ENCODE measurements at places on chromosomes 16 and 17.

GRCh38 chr16:50603206-50604064 is 55.2 kb downstream of the NKD1 start:
- DNase-seq, result no peak

- no peak for DNase-seq
Measured at GRCh38 chr17:35986643-35987042, at the start of gene CCL14. Gene CCL14, minus strand, starts transcription at chr17:35986729. Its CDS starts 80 bp downstream, at chr17:35986649.

- no peak for DNase-seq
Measured at GRCh38 chr17:20234276-20234675, 225.1 kb downstream of the SPECC1 start.

DNA sequence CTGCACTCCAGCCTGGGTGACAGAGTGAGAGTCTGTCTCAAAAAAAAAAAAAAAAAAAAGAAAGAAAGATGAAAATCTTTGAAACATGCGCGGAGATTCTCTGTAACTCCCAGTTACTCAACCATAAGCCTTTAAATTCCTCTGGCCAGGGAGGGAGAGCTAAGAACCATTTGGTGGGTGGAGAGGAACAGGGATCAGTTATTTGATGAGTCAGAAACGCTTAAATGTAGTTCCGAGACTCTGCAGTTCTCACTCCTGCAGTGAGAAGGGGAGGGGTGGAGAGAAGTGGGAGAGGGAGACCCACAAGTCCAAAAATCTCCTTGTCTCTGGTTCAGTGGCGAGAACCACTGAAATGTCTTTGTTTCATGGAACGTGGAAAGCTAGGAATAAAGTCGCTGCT is 266.7 kb downstream of the SOX9 start:
- DNase-seq, result no peak

- no peak for DNase-seq
Measured at GRCh38 chr16:79434771-79435170, 165.8 kb downstream of the MAF start.

GRCh38 chr16:17633181-17633951 is 162.6 kb upstream of the XYLT1 start:
- no peak for DNase-seq

DNA sequence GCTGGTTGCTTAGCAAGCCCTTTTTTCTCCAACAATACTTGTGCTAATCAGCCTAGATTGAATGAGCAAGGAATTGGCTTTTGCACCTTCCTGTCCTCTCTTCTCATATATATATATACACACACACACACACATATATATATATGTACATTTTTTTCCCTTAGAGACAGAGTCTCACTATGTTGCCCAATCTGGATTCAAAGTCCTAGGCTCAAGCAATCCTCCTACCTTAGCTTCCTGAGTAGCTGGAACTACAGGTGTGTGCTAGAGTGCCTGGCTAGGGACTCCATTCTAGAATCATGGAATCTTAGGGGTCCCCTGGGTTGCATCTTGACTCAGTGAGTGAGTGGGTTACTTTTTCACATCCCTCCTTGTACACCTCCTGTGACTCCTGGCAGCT is 27.0 kb downstream of the RAI1 start:
- DNase-seq, result no peak

DNA sequence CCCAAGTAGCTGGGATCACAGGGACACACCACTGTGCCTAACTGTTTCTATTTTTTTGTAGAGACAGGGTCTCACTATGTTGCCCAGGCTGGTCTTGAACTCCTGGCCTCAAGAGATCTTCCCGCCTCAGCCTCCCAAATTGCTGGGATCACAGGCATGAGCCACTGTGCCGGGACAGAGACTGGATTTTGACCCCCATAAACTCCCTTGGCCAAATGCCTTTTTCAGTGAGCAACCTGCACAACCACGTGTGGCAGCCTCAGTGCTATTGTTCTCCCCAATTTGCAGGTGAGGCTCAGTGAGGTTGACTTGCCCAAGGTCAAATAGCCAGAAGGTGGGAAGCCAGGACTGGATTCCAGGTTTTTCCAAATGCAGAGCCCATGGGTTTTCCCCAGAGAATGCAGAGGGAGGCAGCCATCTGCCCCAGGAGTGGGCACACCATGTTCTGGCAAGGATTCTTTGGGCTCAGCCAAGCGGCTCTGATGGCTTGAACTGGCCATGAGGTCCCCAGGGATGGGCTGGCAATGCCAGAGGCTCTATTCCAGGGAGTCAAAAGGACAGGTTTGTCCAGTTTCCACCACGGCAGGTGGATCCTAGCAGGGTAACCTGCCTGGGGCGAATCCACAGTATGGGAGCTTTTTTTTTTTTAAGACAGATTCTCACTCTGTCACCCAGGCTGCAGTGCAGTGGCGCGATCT is 1.8 kb downstream of the IL27 start:
- DNase-seq, result no peak

DNA sequence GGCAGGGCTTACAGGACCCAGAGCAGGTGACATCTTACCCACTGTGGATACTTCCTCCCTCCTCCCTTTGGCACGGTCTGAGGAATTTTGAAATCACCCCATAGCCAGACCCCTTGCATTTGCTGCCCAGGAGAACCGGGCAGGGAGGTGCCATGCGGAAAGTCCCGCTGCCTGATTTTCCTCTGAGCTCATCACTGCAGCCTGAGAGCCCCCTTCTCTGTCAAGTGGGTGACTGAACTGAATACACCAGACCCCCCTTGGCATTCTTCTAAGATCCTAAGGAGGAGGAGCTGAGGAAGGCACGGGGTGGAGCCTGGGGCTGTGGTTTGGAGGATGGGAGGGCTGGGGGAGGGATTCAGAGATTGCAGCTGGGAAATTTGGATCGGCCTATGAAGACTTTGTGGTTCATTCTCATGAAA is 173.4 kb downstream of the RAB11FIP4 start:
- DNase-seq, result no peak

Data from spinal cord (tissue), 10 donors.